Body of pancreas (tissue), 4 donors: ENCODE measurements at places on chromosomes 6 and 20.

- no peak for DNase-seq
Observed at GRCh38 chr20:40606237-40606636, 82.8 kb downstream of the MAFB start.

DNA sequence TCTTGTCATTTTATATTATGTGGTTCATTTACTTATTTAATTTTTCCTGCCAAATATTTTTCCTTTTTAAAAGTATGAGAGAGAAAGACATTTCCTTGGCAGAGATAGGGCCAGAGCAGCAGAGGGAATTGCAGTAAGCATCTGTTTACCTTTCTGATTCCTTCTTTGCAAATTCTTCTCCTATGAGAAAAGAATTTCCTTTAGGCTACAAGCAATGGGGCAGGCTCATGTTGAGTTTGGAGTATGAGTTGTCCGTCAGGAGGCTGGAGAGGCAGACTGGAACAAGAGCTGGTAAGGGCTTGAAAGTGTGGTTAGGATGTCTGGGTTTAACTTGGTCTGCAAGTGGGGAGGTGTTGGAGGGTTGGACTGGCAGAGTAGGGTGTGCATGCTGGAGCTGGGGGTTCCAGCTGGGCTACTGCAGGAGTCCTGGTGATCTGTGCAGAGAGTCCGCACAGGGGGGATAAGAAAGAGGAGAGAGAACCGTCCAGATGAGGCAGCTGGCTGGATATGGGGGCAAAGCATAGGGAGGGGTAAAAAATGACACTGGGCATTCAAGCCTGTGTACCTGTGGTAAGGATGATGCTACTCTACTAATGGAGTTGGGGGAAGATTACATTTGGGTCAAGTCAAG, 19.7 kb downstream of the TIAM2 start:
- DNase-seq, result no peak

DNA sequence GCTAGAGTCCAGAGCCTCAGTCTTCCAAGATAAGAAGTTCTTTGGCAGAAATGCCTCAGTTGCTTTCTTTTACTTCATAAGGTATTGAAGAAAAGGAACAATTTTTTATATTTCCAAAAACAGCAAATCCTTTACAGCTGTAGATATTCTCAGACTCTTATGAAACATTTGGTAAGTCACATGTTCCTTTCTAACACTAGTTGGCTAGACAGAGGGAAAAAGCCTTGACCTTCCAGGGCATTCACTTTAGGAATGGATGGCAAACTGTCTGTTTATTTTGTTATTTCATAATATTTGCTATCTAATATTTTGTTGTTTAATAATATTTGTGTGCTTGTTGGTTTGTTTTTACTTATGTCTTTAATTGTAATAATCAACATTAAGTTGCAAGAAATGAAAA, 140.8 kb downstream of the PTPRK start:
- no peak for DNase-seq

GRCh38 chr20:59955131-59955796, 3.0 kb upstream of the CDH26 start:
- DNase-seq, result no peak

GRCh38 chr6:127880429-127880828, 20.4 kb downstream of the THEMIS start:
- no peak for DNase-seq

GRCh38 chr6:122710908-122711635, 68.4 kb upstream of the FABP7 start:
- no peak for DNase-seq

GRCh38 chr6:95352064-95352795, 225.1 kb upstream of the MANEA start:
- DNase-seq, result no peak

DNA sequence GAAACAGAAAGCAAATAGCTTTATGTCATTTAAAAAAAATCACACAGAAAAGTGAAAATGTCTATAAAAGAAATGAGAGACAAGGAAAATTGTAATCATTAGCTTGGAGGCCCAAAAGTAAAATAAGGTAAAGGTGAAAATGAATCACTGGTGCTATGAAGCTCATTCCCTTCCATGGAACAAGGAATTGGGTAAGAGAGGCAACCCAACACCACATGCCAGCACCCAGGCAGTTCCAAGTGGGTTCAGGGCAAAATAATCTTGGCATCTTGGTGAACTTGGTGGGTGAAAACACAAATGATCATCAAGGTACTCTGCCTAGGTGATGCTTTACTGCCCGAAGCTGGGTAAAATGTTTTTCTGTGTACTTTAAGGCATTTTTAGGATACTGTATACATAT, 16.7 kb downstream of the CST4 start:
- no peak for DNase-seq
